ENCODE measurements at places on chromosomes 11 and 22.
A peak's percentile ranks its signal among the peaks of the same experiment; 100 is the strongest.

DNA sequence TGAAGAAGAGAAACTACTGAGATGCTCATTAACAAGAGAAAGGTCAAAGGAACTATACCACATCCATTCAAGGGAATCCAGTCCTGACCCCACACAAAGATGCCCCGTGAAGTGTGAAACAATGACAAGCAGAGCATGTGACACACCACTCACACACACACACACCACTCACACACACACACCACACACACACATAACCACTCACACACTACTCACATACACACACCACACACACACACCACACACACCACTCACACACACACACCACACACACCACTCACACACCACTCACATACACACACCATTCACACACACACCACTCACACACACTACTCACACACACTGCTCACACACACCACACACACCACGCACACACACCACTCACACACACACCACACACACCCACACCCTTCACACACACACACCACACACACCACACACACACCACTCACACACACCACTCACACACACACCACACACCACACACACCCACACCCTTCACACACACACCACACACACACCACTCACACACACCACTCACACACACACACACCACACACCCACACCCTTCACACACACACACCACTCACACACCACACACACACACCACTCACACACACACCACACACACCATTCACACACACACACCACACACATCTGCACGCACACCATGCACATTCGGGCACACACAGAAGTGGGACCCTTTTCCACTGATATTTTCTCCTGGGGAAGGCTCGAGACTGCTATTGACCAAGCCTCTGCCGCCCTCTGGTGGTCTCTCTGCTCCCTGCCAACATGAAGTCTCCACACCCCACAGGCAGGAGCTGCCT lies 32.0 kb upstream of the COMT start:
- peak; percentile 70 for DNase-seq

GRCh38 chr11:35228328-35228725 lies 89.4 kb downstream of the CD44 start:
- no peak for DNase-seq

DNA sequence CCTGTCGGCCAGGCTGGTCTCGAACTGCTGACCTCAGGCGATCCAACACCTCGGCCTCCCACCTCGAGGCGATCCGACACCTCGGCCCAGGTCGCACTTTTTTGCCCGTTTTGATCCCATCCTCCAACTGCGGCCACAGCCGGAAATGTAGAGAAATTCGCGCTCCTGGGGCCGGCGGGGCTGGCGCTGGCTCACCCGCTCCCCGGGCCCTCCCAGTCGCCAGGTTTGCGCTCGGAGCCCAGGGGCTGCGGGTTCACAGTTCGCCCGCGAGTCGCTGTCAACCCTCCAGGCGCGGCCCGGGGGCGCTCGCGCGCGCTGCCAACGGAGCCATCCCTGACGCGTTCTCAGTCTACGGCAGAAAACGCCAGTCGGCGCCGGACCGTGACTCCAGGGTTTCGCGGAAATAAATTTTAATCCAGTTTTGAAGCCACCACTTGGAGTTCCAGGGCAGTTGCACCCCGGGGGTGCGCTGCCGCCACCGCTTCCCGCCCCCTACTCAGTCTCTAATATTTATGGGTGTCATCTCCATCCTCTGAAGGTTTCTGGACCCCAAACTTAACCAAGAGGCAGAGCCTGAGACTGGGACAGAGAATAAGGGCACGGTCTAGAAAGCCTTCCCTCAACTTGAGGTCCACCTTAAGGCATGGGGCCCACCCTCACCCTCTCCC lies 1.5 kb upstream of the KLHDC7B start:
- DNase-seq: no peak

- DNase-seq: no peak
Measured at GRCh38 chr22:26785932-26786331, 128.5 kb downstream of the MIAT start.

DNA sequence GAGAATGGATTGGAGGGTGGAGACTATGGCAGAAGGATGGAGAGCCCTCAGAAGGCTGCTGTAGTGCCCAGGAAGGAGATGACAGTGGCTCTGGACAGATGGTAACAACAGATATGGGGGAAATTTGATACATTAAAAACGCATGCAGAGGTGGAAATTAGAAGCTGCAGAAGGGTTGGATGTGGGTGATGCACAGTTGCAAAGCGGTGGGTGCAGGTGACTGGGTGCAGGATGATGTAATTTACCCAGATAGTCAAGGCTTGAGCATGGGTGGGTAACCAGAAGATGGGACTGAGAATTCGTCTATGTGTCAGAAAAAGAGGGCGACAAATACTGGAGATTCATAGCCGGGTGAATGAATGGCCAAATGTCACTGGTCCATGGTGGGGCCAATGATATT lies 570.3 kb downstream of the MN1 start:
- DNase-seq: no peak

- DNase-seq: no peak
Measured at GRCh38 chr11:1762537-1763302, 1.0 kb downstream of the CTSD start.

GRCh38 chr11:75031771-75032549 lies 43.2 kb downstream of the NEU3 start:
- peak; percentile 62 for DNase-seq

- no peak for DNase-seq
Measured at GRCh38 chr11:115630214-115630613, 126.0 kb upstream of the CADM1 start.

- no peak for DNase-seq
Measured at GRCh38 chr22:28833276-28833923, 33.0 kb upstream of the XBP1 start.

DNA sequence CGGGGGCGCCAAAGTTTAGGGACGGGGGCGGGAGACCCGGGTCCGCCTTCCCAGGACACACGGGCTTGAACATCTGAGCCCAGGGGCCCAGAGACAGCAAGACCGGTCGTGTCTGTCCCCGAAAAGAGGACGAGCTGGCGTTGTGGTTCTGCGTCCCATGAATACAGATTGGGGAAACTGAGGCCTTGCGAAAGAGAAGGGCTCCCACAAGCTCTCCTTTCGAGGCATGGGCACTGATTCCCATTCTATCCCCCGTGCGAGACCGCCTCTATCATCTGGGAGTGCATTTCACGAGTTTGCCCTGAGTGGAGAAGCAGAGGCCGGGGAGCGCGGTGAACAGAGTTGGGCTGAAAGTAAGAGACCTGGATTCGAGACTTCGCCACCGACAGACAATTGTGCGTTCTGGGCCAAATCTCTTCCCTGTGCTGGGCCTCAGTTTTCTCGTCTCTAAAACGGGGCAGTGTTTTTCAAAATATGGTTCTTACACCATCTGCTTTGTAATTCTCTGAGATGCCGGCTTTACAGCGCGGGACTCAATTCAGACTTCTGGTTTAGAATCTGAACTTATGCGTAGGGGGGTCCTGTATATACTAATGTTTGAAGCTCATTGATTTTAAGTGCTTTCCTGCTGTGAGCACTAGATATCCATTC lies 471 bp downstream of the RNF185 start:
- no peak for DNase-seq

GRCh38 chr11:45225961-45226871 lies 59.9 kb downstream of the SYT13 start:
- DNase-seq: no peak

- no peak for DNase-seq
Measured at GRCh38 chr22:41361716-41362310, 19.9 kb upstream of the TEF start.

DNA sequence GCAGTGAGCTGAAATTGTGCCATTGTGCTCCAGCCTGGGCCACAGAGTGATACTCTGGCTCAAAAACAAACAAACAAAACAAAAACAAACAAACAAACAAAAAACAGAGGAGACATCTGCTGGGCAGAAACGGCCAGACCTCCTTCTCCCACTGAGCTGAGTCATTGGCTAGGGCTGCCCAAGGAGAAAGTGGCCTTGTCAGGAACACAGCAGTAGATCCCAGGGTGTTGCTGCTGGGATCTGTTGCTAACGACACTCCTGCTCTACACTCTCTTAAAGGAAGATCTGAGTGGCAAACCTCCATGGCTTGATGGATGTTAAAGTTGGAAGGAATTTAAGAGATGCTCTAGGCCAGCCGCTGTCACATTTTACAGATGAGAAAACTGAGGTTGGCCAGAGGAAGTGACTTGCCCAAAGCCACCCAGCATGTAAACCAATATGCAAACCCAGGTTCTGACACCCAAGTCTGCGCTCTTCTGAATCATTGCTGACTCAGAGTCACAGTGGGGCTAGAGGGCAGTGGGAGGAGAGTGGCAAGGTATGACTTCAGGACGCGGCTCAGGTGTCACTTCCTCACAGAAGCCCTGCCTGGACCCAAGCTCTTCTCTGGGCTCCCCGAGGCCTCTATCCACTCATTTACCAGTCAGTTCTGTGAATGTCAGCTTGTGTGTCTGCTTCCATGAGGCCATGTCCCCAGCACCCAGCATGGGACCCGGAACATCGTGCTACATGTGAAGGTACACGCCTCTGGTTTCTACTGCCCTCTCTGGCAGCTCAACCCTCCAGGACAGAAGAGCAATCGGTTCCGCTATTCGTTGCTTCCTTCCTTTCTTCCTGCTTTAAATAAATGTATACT lies 11.3 kb upstream of the GDPD5 start:
- DNase-seq: no peak

- DNase-seq: no peak
Measured at GRCh38 chr11:26948881-26949280, 45.0 kb upstream of the FIBIN start.

DNA sequence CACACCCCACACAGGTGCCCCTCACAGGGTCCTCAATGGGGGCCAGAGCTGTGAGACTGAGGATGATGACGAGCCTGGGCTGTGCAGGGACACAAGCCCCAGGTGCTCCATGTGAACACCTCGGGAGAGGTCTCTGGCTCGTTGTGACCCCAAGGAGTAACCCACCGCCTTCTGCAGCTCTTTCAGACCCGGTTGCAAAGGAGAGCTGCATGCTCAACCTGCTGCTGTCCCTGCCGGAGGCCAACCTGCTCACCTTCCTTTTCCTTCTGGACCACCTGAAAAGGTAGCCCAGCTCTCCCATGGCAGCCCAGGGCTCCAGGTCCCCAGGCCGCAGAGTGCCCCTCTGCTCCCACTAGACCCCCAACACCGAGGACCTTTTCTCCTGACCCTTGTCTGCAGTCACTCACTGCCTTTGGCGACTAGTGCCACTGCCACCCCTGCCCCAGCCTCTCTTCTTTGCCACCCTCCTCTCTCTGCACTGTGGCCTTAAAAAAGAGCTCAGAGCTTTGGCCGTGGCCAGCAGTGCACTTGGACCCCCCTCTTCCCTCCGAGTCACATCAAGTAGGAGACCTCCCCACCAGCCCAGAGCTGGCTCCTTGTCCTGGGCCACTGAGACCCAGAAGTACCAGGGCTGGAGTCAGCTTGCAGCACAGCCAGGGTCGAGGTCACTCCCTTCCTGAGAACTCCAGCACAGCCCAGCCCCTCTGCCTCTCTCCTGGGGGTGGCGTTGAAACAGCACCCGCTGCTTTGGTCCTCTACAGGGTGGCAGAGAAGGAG lies 133.7 kb downstream of the BCR start:
- DNase-seq: no peak

DNA sequence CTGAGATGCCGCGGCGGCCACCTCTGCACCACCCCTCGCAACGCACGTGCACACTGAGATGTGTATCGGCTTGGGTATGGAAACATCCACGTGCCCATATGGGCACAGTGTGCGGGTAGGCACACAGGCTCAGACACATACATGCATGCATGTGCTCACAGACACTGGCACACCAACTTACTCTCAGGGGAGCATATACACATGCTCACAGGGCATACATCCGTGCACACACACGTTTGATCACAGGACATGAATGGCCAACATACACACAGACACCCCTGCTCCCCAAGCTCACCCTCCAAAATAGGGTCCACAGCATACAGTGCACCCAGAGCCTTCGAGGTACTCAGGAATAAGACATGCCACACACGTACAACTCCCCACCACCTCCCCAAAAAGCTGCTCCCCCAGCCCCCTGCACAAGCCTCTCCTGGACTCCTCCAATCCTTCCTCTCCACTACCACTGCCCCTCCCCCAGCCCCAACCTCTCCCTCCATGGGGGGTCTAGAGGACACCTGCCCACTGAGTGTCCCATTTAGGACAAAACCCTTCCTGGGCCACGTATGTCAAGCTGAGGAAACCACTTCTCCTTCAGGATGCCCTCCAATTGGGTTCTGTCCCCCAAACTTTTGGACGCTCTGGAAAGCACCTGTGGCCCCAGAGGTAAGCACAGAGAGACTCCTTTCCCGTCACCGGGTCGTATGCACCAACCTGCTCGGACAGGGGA lies 53.1 kb downstream of the SLC22A12 start:
- no peak for DNase-seq

DNA sequence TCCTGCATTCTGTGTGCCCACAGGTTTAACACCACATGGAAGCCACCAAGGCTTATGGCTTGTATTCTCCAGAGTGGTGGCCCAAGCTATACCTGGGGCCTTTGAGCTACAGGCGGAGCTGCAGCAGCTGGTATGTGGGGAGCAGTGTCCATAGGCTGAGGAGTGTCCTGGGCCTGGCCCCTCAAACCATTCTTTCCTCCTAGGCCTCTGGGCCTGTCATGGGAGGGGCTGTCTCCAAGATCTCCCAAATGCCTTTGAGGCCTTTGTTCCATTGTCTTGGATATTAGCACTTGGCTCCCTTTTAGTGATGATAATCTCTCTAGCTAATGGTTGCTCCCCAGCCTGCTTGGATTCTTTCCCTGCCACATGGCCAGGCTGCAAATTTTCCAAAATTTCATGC lies 6.4 kb upstream of the TBC1D22A start:
- no peak for DNase-seq

DNA sequence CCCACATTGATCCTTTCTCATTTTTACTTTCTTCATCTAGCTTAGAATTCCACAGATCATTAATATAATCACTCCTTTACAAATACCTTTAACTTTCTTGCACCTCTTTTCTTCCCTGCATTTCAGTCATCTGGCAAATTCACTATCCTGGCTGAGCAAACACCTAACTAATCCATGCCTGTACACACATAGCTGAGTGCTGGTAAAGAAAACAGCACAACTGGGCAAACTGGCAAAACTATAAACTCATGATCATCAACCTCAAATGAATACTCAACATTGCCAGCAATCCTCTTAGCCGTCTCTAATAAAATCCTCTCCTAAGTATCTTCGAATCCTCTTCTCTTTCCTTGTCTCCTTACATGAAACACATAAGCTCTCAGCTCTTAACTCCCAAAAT lies 52.4 kb downstream of the PICALM start:
- DNase-seq: no peak

GRCh38 chr11:3057069-3057963 lies at the start of gene CARS1:
Gene CARS1 (minus strand): TSS chr11:3057423. CDS start chr11:3057367, 56 bp downstream.
- DNase-seq: peak; percentile 66
